ENCODE measurements at places on chromosomes 12 and 14.

DNA sequence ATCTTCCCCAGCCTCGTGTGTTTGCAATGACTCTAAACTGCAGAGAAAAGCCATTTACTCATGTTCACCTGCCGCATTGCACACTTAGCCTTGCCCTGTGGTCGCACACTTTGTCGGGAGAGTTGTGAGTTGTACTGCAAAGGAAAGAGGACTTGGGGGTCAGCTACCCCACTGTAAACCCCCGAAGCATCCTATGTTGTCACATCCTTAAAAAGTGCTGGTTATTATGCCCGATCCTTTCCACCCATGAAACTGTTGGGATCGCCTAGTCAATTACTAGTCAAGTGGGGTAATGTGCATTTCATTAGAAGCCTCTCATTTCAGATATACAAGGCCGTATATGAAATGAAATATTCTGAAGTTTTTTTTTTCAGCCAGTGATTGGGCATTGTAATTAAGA, 98.2 kb downstream of the SRRM4 start:
- DNase-seq = no peak

GRCh38 chr12:49138587-49138986, 7.4 kb upstream of the TUBA1B start:
- no peak for DNase-seq

GRCh38 chr12:6478416-6478815, 7.9 kb upstream of the VAMP1 start:
- no peak for DNase-seq

DNA sequence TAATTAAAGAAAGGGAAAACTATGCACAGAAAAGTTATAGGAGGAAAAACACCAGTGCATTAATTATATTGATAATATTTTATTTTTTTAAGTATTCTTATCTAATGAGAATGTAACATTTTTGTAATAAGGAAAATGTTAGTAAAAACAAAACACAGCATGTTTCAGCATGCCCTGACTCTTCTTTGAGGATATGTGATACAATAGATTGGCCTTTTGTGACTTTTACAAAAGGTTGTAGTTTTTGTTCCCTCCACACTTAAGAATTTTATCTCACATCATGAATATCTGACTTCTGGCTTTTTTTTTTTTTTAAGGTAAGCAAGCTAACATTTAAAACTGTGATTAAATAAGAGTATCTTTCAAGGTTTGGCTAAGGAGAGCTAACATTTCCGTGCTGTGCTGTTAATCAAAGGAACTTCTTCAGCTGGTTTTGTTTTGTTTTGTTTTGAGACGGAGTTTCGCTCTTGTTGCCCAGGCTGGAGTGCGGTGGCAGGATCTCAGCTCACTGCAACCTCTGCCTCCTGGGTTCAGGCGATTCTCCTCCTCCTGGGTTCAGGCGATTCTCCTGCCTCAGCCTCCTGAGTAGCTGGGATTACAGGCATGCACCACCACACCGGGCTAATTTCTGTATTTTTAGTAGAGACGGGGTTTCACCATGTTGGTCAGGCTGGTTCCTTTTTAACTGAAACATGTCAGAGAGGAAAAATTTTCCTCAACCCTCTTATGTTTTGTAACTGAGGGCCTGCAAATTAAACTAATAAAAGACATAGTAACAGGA, 30.8 kb upstream of the RESF1 start:
- DNase-seq = no peak

- no peak for DNase-seq
Measured at GRCh38 chr12:68376901-68377300, 44.7 kb upstream of the MDM1 start.

- DNase-seq = no peak
Measured at GRCh38 chr14:76686646-76687045, 74.6 kb upstream of the VASH1 start.

GRCh38 chr14:101134851-101135433, 231.4 kb upstream of the RTL1 start:
- no peak for DNase-seq

DNA sequence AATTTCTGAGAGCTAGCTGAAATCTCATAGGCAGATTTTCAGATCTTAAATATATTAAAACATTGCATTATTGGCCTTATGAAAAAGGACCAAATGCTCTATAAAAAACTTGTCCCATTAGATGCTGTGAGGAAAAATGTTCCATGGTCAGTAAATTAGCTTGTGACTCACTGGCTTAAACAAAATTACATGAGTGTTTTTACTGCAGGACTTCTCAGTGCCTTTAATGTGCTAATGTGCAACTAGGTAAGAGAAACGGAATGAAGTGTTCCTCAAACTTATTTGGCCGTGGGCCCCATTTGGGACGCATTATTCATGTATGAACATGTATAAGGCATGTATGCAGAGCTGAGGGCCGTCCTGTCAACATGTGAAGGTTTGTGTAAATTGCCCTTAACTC, 41.7 kb downstream of the MYRFL start:
- DNase-seq = no peak

DNA sequence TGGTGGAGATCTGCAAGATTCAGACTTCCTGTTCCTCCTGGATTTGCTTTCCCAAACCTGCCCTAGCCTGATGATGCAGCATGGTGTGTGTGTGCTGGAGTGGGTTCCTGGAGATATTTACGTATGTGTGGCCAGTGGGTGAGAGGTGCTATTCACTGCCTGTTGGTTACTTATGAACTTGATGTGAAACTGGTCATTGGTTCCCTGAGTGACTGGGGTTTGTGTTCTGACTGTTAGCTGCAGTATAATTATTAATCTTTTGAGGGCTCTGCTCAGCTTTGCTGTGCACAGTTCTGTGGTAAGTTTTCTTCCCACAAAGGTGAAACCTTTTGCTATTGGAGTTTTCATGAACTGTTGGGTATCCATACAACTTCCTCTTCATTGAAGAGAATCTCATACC, 541.8 kb upstream of the FBXO33 start:
- DNase-seq = no peak

GRCh38 chr12:82695531-82695930, 8.8 kb downstream of the TMTC2 start:
- no peak for DNase-seq

DNA sequence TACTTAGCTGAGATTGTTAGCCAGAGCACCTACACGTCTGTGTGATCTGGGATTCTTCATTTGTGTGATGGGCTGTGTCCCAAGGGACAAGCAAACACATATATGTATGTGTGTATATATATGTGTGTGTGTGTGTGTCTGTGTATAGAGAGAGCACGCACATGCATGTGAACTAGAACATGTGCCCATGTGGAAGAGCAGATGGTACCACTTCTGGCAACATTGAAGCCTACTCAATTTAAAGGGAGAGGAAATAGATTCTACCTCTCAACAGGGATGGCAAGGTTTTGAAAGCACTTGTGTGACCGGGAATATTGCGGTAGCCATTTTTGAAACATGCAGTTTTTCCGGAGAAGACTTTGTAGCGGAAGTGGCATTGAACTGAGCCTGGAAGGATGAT, 1.4 kb downstream of the TOMM20L start:
- no peak for DNase-seq

- no peak for DNase-seq
Measured at GRCh38 chr12:50581226-50582184, 76.7 kb downstream of the DIP2B start.

DNA sequence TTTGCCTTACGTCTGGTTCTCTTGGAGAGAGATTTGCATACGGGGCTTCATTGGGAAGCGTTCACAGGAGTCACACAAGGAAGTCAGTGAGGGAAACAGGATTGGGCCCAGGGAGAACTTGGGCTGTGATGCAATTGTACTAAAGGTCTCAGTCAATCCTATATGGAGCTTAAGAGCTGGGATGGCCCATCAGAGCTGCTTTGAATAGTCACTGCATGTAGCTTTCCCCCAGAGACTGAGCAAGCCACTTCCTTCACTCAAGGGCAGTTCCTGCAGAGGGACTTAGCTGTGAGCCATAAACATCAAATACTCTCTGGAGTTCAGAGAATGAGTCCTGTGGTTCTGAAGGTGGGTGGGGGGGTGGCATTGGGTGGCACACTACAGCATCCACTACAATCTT, 605.4 kb downstream of the MED13L start:
- no peak for DNase-seq

- DNase-seq = no peak
Measured at GRCh38 chr12:77575376-77575919, 255.2 kb upstream of the NAV3 start.

- peak; percentile 30 for DNase-seq
Measured at GRCh38 chr12:53623548-53624385, 2.4 kb downstream of the ATF7 start.

Data from hematopoietic multipotent progenitor cell treated with erythropoietin and hydrocortisone succinate and interleukin-3 and kit ligand, for 17 days (in vitro differentiated cells).